ENCODE measurements at places on chromosomes 1 and 21. TPM values are rescaled to one million over a fixed set of nuclear protein-coding genes. Genes with fewer than 3 reads are reported as not detected.

- no peak for DNase-seq
Observed at GRCh38 chr1:185483664-185484450, 166.8 kb upstream of the IVNS1ABP start.

- peak; percentile 70 for DNase-seq
Observed at GRCh38 chr1:187264995-187265602, 436.4 kb downstream of the PLA2G4A start.

DNA sequence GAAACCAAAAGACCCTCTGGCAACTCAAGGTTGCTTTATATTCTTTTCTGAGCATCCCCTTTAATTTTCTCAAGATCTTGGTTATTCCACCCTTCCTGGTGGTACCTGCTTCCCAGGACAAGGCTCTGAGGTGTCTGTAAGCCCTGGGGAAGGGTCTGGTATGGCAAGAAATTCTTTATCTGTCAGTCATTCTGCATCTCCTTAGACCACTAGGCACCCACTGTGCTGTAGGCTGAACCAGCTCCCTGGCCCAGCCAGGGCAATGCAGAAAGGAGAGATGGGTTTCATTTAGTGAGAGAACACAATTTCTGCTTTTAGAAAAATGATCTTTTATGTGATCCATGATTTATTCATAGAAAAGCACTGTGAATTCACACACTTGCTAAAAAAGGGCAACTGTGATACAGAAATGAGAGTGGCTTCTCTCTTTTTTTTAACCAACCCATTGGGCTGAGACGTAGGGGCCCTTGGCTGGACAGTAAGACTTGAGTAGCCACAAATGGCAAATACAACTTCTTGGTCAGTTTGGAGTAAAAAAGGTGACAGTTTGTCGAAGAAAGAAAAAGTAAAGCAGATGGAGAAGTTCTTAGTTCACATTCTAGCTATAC is 4.1 kb downstream of the UROD start:
- DNase-seq = no peak

DNA sequence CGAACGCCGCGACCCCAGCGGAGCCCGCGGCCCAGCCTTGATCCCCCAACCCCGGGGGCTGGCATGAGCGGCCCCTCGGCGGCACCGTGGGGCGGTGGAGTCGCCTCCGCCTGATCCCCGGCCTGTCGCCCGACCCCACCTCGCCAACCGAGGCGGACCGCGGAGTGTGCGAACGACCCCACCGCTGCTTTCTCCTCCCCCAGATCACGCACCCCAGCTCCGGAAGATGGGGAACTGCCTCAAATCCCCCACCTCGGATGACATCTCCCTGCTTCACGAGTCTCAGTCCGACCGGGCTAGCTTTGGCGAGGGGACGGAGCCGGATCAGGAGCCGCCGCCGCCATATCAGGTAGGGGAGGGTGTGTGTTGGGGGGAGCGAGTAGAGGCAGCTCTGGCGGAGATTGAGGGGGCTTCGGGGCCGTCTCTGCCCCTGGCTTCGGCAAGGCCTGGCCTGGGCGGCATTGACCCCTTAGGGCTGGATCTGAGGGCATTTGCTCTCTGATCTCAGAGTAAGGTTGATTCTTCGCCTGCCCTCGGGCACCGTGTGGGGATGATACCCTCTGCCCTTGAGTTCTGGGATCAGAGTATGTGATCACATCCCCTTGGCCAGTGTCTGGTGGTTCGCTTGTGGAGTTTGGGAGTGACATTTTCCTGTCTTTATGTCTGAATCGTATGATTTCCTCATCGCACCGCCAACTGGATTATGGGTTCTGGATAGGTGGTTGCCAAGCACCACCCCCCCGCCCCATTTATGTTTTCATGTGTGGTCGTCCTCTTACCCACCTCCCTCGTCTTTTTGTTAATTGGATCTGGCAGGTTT is 668 bp downstream of the RNF11 start:
- DNase-seq = peak; percentile 30

DNA sequence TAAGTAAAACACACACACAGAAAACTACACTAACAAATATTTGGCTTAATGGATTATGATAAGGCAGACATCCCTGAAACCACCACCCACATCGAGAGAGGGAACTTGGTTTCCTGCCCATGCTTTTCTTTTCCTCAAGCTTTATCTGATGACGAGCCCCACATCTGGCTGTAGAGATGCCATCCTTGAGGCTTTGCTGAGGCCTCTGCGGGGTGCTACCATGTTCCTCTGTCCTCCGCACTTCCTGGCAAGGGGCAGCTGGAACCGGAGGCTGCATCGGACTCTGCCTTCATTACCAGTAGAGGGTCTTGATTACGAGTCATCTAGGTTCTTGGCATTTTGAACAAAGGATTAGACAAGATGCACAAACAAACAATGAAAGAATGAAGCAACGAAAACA is 21.7 kb upstream of the C1orf174 start:
- DNase-seq = no peak

- no peak for DNase-seq
Observed at GRCh38 chr1:156225677-156226014, 12.8 kb downstream of the PMF1 start.

DNA sequence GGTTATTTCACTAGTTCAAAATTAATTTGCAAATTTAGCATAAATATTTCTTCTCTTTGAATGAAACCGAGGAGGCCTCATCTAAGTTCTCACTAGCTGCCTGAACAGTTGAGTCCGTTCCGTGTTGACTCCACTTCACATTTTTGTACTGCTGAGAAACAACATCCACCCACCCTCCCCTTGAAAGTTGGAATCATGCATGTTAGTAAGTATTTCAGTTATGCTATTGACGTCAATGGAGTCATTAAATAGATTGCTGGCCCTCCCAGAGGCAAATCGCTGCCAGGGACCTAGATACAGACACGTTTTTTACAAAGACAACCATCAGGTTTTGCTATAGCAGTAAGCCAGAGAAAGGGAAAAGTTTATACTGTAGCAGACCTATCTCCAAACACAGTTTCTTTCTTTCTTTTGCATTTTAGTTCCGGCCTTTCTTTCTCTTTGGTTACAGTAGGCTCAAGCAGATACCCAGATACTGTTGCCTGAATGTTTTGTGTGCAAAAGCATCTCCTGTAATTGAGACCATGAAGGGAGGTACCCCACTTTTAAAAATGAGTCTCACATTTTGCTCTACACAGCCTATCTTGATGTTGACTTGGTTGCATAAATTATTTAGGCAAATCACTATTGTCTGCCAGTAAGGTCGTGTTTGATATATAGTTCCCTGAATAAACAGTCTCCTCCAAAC is 262.6 kb upstream of the SGIP1 start:
- peak; percentile 75 for DNase-seq

DNA sequence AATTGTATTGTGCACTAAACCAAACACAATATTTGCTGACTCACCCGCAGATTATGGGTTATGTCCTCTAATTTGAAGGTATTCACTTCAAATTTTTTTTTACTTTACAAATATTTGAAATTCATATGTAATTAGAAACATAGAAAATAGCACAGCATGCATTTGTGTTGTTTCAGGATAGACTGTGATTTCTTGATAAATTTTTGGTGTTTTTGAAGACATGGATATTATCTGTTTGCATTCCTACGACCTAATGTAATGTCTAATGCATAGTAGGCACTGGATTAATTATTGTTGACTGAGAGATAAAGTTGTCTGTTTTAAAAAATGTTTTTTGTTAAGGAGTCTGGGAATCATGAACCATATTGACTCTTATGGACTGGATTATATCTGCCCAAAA is 850.2 kb downstream of the BRINP3 start:
- no peak for DNase-seq

- DNase-seq = peak; percentile 71
Observed at GRCh38 chr21:34526618-34527290, 14.7 kb upstream of the KCNE1 start.

NHLH1 gene
- total RNA-seq = 1.6 TPM

ZNF281 gene
- 26.5 TPM for total RNA-seq

HSD3B1 gene
- total RNA-seq = not detected

ORC1 gene
- total RNA-seq = 15.5 TPM

ZSWIM5 gene
- total RNA-seq = 0.24 TPM

PIGM gene
- 13.2 TPM for total RNA-seq
